ENCODE measurements at places on chromosomes 12 and 14.

DNA sequence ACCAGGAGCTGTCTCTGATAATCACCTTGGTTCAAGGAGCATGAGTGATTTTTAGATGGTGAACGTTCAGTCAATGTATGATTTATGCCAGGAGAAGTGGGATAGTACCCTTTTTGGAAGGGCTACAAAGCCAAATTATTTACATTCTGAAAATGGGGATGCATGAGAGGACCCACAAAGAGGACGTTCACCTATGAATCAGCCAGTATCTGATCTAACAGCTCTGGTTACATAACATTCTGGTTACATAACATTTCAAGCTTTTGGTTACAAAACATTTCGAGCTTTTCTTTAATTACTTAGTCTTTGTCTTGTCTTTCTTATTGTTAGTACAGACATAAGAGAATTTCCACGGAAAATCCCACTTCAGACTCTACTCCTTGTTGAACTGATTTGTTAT is 68.8 kb downstream of the SLCO1A2 start:
- DNase-seq, result no peak

DNA sequence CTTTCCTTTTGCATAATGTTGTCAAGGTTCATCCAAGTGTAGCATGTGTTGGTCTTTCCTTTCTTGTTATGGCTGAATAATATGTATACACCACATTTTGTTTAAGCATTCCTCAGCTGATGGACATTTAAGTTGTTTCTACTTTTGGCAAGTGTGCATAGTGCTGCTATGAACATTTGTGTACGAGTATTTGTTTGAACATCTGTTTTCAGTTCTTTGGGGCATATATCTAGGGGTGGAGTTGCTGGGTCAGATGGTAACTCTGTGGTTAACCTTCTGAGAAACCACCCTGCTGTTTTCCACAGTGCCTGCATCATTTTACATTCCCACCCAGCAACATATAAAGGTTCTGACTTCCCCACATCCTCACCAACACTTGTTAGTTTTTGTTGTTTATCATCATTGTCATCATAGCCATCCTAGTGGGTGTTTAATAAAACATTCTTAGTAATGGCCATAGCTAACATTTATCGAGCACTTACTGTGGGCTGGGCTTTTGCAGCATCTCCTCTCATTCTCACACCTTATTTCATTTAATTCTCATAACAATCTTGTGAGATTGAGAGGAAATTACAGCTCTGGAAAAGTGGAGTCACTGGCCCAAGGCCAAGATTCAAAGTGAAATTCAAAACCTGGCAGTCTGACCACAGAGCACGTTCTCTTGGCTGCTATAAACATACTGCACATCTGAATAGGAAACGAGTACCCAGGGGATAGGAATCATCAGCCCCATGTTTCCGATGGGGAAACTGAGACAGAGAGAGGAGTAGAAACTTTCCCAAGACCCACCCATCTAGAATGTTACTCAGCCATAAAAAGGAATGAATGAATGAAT is 193.6 kb downstream of the KSR2 start:
- DNase-seq, result no peak

DNA sequence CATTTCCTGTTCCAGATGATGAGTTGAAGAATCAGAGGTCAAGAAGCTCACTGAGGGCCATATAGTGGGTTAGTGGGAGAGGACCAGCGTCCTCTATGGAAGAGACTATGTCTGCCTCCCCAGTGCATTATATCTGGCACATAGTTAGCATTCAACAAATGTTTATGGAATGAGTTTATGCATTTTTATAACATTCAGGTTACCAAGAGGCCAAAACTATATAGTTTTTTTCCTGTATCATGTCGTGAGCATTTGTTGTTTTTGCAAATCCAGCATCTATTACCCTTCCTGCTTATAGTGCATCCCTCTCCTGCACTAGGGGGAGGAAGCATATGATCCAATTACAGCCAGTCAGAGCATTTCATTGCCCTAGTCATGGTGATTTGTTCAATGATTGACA is 60.6 kb downstream of the SUDS3 start:
- no peak for DNase-seq

DNA sequence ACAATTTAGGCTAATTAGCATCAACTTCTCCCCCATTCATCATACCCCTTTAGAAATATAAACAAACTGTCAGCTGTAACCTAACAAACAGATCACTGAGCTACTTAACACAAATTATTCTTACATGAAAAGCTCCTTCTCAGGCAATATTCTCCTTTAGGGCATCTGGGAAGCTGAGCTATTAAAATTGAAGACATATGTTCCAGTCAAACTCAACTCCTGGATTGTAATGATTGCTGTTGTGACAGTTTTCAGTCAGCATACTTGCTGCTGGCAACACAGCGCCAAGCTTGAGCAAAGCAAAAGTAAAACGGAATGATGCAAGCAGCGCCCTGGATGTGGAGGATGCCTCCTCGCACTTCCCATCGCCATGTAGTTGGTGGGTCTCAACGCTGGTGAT is 82.4 kb downstream of the SLC25A21 start:
- no peak for DNase-seq

DNA sequence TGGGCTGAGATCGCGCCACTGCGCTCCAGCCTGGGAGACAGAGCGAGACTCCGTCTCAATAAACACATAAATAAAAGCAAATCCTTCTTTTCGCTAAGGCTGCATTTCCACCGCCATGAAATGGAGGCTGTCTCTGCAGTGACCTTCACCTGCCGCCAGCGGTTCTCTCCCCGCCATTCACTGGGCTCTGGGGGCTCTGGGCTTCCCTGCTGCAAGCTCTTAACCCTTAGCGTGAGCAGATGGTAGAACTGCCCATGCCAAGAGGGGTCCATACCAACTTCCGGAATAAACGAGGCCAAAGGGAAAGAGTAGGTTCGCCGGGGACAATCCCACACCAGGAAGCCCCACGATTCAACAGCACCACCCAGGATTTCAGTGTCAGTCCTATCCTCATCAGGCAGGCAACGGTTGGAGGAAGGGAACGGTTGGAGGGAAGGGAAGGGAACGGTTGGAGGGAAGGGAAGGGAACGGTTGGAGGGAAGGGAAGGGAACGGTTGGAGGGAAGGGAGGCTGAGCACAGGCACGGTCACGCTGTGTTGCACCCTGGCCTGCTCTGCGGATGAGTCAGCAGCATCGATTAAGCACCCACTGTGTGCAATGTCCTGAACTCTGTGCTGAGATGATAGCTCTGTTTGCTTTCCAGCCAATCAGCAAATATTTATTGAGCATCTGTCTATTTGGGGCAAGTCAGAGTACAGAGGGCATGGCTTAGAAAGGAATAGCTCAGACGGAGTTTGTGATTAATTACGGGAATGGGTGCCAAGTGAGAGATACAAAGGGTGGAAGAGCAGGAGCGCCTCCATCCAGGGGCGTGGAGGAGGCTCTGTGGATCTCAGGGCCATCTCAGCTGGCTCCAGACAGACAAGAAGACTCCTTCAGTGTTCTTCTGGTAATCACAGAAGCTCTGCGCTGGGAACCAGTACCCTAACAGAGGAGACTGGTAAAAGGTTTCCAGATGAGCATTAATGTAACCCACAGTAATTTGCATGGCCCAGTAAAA is 77.9 kb downstream of the NINJ2 start:
- DNase-seq, result no peak

GRCh38 chr14:105492031-105492970 is 1.3 kb downstream of the TEDC1 start:
- no peak for DNase-seq

DNA sequence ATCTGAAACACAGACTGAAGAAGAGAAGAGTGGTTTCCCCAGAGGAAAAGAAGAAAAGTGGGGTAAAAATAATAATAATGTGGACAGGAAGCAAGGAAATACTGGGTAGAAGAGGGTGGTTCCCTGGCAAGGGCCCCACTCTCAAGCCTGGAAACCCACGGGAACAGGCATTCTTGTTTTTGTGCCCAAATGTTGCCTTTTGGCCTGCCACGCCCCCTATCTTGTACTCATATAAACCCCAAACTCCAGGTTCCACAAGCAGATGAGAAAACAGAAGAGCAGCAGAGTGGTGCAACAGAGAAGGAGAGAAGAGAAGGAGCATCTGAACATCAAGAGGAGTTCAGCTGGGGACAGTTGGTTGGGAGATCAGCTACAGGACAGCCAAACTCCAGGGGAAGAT is 51.2 kb downstream of the NDUFA12 start:
- no peak for DNase-seq

DNA sequence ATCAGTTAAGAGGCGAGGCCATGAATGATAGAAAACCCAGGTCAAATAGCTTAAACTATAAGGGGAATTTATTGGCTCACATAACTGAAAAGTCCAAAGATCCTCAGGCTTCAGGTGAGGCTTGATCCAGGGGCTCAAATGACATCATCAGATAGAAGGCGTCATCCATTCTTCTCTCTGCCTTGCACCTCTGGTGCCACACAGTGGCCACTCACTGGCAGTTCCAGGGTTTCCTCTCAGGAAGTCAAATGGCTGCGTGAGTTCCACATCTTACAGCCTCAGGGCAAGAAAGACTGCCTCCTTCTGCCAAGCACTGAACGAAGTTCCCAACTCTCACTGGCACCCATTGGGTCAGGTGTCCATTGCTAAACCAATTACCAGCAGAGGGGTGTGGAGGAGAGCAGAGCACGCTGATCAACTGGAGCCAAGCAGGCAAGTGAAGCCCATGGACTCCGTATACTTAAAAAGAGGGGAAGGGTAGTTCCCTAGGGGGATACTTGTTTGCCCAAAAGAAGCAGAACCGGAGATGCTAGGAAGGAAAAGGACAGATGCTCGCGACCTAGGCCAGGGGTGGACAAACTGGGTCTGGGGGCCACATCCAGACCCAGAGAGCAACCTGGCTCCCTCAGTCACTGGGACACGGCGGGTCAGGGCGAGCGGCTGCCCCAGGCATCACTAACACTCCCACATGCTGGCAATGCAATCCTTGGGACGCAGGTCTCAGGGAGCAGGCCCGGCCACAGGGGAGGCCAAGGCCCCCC is 69.3 kb downstream of the SERPINA3 start:
- DNase-seq, result no peak

DNA sequence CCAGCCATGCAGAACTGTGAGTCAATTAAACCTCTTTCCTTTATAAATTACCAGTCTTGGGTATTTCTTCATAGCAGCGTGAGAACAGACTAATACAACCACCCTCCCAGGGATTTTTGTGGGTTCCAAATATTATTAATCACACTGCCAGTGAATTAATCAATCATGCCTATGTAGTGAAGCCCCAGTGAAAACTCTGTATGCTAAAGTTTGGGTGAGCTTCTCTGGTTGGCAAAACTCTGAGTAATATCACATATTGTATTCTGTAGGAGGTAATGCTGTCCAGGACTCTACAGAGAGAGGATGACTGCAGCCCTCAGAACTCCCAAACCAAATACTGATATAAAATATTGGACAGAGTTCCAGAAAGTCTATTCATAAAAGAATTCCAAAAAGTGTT is 216.9 kb downstream of the RPAP3 start:
- DNase-seq, result no peak

- DNase-seq, result no peak
Measured at GRCh38 chr12:42766754-42767153, 177.2 kb upstream of the PRICKLE1 start.
